ENCODE measurements at places on chromosomes 7 and 10.
A peak's percentile ranks its signal among the peaks of the same experiment; 100 is the strongest.

GRCh38 chr7:81183326-81183725 is 264.5 kb upstream of the SEMA3C start:
- no peak for DNase-seq

GRCh38 chr7:25665374-25665773 is 437.1 kb upstream of the NPVF start:
- DNase-seq = no peak

DNA sequence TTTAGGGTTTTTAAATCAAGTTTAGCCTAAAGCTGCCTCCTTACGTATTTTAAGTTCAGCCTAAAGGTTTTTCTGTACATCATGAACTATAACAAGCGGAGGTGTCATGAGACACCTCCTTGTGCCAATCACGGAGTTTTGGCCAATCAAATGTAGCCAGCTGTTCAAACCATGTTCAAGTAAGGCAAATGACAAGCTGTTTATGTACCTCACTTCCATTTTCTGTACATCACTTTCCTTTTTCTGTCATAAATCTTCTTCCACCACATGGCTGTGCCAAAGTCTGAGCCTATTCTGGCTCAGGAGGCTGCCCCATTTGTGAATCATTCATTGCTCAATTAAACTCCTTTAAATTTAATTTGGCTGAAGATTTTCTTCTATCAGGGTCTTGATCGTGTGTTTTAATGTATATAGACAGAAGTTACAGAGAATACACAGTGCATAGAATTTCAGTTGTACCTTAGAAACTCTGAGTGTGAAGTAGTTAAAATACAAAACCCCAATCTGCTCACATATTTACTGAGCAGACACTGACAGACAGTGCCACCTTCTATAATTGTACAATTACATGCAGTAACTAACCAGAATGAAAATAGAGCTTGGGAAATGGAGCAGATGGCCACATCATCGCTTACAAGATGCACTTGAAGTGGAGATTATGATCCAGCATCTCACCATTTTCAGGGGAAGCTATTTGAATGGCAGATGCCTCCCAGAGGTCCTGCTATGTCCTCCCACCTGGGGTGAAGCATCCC is 76.9 kb upstream of the LANCL2 start:
- no peak for DNase-seq

DNA sequence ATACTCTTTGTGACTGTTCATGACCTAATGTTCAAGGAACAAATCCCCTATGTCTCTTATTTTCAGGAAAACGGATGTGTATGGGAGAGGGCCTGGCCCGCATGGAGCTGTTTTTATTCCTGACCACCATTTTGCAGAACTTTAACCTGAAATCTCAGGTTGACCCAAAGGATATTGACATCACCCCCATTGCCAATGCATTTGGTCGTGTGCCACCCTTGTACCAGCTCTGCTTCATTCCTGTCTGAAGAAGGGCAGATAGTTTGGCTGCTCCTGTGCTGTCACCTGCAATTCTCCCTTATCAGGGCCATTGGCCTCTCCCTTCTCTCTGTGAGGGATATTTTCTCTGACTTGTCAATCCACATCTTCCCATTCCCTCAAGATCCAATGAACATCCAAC is 27.3 kb upstream of the CYP2C19 start:
- no peak for DNase-seq

DNA sequence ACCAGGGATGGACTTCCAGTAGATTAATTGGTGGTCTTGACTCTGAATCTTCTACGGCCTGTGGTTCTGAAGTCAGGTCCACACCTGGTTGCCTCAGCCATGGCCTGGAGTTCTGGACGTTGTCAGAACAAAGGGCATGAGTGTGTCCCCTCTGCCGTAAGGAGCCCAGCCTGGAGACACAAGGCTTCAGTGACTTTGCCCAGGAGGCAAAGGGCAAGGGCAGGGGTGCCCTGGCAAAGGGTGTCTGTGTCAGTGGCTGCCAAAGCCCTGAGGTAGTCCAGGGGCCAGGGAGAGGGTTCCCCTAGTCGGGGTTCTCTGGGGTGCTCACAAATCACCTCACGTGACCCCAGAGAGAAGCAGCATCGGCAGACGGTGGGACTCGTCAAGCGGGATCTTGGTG is 273.2 kb upstream of the ZNF32 start:
- DNase-seq = no peak

GRCh38 chr10:4555920-4556319 is 270.1 kb upstream of the AKR1E2 start:
- DNase-seq = no peak

DNA sequence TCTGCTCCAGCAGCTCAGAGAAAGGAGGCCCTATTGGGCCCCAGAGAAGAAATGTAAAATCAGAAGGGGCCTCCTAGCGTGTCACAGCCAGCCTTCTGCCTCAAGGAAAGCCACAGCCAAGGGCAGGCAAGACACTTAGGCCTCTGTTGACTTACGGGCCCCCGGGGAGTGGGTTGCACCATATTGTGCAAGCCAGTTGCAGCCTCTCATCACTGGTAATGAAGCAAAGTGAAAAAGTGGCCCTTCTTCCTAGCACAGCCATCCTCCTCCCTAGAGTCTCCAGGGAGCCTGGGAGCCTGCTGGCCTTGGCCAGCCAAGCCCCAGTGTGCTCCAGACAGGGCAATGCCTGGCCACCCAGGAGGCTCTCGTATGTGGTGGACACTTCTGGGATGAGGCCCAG is 56.2 kb upstream of the GDF10 start:
- no peak for DNase-seq

DNA sequence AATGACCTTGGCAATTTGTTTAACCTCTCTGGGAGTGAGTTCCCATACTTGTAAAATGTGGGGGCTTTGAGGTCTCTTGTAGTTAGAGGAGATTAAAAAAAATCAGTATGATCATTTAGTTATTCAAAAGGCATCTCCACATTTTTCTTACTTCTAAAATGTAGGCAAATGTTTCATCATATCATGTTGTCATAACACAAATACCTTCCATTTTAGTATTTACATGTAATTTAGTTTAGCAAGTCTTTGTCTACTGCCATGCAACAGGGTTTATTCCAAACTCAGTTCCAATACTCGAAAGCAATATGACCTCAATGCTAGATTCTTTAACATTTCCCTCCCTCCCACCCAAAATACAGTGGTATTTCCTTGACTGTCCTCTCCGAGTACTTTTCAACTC is 262.8 kb upstream of the IMMP2L start:
- no peak for DNase-seq

- no peak for DNase-seq
Observed at GRCh38 chr10:69908124-69908523, 106.4 kb downstream of the COL13A1 start.

GRCh38 chr7:106893591-106893990 is 28.5 kb downstream of the PIK3CG start:
- DNase-seq = no peak

GRCh38 chr7:6238309-6238925 is 34.0 kb downstream of the CYTH3 start:
- DNase-seq = no peak

DNA sequence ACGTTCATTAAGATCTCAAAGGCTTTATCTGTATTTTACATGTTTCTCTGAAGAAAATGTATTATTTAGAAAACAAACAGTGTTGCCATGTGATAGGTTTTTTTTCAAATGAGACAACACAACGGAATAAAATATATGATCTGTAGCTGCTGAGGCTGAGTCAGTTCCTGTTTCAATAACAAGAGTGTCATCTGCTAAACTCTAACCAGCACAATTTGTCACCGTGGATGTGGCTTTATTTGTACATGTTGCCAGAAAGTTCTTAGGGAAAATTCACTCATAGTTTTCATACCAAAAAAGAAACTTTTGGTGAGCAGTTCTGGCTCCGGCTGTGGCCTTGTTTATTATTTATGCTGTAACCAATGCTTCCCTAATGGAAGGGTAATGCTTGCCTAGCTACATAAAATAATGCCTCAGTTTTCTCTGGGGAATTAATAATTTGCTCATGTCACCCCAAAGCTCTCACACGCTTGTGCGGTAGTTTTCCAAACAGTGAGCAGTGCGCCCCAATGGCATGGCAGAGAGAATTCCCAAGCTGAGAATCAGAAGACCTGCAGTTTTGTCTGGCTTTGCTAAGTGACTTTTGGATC is 20.3 kb upstream of the KLF6 start:
- peak; percentile 58 for DNase-seq

GRCh38 chr10:73956476-73957359 is 41.2 kb upstream of the VCL start:
- DNase-seq = peak; percentile 26

DNA sequence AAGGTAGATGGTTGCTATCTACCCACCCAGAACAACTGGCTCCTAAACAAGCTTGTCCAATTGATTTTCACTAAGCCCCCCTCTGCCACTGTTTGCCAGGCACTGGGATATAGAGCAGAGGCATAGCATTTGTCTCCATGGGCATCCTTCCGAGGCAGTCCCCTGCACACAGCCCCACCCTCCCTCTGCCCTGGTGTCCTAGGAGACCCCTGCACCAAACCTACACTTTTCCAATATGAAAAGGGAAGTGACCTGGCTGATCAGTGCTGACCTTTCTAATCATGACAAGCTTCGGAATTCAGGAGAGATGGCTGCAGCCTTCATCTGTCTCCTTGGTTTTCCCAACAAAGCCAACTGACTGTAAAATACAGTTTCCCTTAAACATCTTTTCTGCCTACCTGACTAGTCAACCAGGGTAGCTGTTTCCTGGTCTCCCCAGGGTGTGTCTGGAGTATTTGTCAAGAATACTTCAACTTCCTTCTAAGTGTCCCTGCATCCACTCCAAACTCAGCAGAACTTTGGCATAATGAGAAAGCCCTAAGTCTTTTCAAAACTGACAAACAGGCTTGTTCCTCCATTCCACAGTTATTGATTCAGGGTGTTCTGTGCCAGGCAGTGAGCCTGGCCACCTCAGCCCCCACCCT is 7.6 kb upstream of the SLC18A3 start:
- DNase-seq = no peak

- DNase-seq = no peak
Observed at GRCh38 chr7:139630643-139631519, 107.4 kb downstream of the CLEC2L start.

DNA sequence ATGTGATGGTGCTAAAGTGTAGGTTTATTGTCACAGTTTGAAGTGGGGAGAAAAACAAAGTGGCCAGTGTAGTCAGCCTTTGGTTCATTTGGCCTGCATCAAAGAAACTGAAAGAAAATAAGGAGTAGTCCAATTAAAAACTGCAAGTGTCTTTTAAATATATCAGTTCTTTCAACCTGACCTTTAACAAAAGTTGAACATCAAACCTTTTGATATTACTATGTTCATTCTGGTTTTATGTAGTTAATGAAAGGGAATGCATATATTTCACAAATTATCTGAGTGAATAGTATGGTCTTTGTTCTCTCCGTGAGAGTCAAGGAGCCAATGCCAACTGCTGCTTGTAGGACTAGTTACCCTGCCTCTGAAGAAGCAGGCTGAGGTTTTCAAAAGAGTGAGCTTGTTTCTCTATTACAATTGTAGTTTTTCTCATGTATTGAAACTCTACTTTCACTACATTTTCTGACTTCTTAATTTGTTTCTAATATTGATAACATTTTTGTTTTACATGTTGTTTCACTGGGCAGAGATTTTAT is 1160.8 kb upstream of the LRRTM3 start:
- DNase-seq = no peak

DNA sequence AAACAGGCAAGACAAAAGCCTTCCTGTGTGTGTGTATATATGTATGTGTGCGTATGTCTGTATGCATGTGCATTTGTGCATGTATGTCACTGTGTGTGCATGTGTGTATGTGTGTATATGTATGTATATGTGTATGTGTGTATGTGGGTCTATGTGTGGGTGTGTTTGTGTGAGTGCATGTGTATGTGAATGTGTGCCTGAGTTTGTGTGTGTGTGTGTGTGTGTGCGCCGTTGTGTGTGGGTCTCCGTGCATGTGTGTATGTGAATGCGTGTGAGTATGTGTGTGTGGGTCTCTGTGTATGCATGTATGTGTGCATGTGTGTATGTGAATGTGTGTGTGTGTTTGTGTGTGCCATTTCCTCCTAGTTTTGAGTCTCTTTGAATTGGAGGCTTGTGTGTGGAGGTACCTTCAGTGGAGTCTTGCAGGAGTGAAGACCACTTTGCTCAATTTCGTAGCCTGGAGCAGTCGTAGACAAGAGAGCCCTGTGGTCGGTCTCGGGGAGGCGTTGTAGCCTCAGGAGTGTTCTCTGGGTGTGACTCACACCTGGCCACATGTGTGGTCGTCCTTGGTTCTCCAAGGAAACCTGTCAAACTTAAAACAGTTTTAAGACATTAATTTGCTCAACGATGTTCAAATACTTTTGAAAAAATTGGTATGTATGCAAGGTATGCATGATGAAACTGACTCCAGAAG is 28.1 kb downstream of the INPP5A start:
- no peak for DNase-seq

GRCh38 chr10:93068411-93069244 is 5.1 kb upstream of the CYP26A1 start:
- no peak for DNase-seq

- DNase-seq = no peak
Observed at GRCh38 chr7:45028138-45028919, 28.3 kb downstream of the CCM2 start.

GRCh38 chr7:122463631-122464030 is 159.1 kb upstream of the FEZF1 start:
- DNase-seq = no peak

DNA sequence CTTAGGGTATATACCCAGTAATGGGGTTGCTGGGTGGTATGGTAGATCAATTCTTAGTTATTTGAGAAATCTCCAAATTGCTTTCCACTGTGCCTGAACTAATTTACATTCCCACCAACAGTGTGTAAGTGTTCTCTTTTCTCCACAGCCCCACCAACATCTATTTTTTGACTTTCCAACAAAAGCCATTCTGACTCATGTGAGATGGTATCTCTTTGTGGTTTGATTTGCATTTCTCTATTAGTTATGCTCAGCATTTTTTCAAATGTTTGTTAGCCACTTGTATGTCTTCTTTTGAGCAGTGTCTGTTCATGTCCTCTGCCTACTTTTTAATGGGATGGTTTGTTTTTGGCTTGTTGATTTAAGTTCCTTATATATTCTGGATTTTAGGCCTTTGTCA is 66.4 kb downstream of the MGAM2 start:
- no peak for DNase-seq

GRCh38 chr10:16519908-16520861 is 1.5 kb downstream of the C1QL3 start:
- DNase-seq = no peak

GRCh38 chr10:62895063-62895462 is 78.9 kb upstream of the EGR2 start:
- no peak for DNase-seq

- no peak for DNase-seq
Observed at GRCh38 chr10:60753152-60753551, 25.1 kb upstream of the CDK1 start.

- no peak for DNase-seq
Observed at GRCh38 chr7:76133164-76133775, 68.4 kb upstream of the SRRM3 start.
